ENCODE measurements at places on chromosomes 1 and 21.
A peak's percentile ranks its signal among the peaks of the same experiment; 100 is the strongest.

GRCh38 chr21:15160136-15160535, 95.3 kb upstream of the NRIP1 start:
- no peak for DNase-seq

- no peak for DNase-seq
Measured at GRCh38 chr1:55867304-55867843, 652.2 kb upstream of the USP24 start.

- DNase-seq = no peak
Measured at GRCh38 chr1:39394598-39394997, 96.8 kb upstream of the BMP8A start.

- no peak for DNase-seq
Measured at GRCh38 chr1:172638885-172639831, 19.7 kb upstream of the FASLG start.

- no peak for DNase-seq
Measured at GRCh38 chr1:117060441-117061317, 553 bp downstream of the TTF2 start.

- no peak for DNase-seq
Measured at GRCh38 chr1:94646786-94647555, 105.4 kb upstream of the F3 start.

DNA sequence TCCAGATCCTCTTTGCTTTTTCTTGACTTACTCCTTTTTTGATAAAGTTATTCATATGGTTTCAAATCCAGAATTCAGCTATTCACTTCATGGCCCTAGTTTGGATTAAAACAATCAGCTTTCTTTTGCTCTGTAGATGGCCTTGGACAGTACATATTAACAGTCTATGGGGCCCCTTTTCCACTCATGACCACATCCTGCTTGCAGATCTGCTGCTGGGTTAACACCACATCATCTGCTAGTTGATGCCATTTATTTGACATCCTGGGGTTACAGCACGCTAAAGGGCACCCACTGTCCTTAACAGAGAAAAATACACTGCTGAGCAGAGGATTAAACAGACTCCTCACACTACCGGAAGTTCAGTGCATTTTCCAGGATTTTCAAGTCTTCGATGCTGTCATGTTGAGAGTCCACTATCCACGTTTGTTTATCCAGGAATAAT, 941 bp upstream of the IFI16 start:
- no peak for DNase-seq

DNA sequence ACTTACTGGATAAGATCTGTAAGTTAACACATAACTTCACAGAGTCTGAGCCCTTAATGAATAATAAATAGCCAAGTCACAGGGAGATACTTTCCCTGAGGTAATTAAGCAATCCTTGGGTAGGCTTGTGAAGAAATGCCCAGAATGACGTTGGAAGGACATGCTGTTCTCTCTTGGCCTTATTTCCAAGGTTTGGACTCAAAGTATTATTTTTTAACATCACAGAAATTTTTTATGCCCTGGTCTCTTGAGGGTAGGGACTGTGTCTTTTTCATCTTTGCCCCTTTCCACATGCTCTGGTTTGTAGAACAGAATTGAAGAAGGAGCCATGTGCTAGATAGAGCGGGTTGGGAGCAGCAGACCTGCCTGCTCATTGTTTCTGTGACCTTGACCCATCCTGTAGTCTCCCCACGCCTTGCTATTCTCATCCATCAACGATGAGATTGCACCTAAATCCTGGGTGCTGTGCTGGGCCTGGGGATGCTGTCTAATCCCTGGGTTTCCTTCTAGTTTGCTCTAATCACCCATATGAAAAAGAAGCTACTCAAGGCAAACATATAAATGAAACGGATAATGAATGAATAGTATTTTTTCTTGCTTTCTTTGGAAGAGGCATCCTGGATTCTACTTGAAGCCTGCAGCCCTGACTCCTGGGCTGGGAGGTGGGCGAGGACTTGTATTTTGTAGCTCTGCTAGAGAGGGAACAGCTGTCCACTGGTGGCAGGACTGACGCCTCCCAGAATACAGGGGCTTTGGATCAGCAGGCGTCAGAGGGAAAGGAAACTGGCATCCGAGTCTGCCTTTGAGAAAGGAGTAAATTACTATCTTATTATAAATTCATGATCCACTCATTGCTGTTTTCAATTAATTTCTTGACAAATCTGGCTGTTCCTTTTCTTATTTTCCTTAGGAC, 17.5 kb upstream of the LAMTOR5 start:
- DNase-seq = no peak

GRCh38 chr21:39153373-39153772, 29.9 kb downstream of the PSMG1 start:
- no peak for DNase-seq

DNA sequence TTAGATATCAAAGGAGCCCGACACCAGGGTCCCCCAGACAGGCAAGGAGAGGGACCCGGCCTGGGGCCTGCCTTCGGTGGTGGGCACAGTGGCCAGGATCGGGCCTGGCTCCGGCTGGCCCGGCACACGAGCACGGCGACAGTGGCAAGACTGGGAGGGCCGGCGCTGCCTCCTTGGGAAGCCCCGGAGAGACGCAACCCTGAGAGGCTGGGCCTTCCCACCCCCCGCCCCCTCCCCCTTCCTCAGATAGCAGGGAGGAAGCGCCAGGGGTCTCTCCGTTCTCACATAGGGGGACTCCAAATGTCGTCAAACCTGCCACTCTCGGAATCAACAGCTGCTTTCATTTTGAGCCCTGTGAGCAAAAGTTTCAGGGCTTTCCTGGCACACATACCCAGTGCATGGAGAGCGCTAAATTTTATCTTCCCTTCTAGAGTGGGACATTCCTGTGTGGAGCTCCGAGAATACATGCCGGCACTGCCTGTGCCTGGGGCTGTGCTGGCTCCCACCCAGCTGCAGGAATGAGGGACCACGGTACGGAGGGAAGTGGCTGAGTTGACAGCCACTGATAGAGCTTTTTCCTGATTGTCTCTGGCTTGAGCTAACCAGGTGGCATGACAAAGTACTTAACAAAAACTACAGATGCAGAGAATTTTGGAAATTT, 62.4 kb downstream of the CD247 start:
- DNase-seq = peak; percentile 56

GRCh38 chr1:243841507-243841906, 8.5 kb downstream of the AKT3 start:
- no peak for DNase-seq

- DNase-seq = no peak
Measured at GRCh38 chr1:209895709-209896108, 42.3 kb upstream of the SYT14 start.
